Panc1 (cell line): ENCODE measurements at places on chromosomes 7 and 10.

- no peak for DNase-seq
Measured at GRCh38 chr7:81839708-81840369, 70.0 kb upstream of the HGF start.

DNA sequence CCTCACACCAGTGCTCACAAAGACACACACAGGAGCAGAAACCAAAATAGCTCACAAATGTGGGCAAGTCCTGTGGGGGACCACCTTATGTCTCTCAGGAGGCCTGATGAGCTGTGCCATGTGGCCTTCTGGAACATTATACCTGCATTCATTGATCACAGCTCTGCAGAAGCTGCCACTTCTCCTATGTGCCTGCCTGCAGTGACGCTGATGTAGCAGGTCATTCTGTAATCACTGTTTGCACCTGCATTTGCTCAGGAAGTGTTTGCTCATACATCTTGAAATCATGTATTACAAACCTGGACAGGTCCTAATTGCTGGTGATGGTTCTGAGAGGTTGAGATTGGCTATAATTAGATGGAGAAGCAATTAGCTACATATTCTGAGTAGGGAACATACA is 310.2 kb downstream of the AUTS2 start:
- DNase-seq, result no peak

GRCh38 chr7:100947792-100948191 is 1.5 kb upstream of the MUC3A start:
- DNase-seq, result no peak

DNA sequence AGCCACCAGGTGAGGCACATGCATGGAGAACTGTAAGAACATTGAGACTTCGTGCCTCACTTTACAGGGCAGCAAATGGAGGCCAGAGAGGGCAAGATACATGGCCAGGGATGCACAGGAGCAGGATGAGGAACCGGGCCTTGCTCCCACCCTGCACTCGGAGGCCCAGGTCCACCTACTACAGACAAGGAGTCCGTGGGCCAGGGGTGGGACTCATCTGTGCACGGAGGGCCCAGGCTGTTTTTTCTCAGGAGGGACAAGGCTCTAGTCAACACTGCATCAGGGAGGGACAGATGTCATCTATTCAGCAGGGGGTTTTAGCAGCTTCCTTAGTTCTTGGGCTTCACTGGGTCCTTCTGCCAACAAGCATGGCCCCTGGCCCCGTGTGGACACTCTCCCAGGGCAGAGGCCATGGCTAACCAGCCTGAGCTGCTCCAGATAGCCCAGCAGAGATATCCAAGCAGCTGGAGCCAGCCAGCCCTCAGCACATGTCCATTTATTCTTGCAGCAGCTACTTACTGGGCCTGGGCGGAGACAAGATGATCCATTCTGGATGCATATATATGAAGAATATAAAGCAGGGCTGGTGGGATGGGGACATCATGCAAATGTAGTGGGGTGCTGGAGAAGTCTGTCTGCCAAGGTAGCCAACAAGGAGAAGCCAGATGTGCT is 134.5 kb upstream of the RET start:
- no peak for DNase-seq

- DNase-seq, result no peak
Measured at GRCh38 chr7:47513741-47514241, 68.1 kb downstream of the TNS3 start.

DNA sequence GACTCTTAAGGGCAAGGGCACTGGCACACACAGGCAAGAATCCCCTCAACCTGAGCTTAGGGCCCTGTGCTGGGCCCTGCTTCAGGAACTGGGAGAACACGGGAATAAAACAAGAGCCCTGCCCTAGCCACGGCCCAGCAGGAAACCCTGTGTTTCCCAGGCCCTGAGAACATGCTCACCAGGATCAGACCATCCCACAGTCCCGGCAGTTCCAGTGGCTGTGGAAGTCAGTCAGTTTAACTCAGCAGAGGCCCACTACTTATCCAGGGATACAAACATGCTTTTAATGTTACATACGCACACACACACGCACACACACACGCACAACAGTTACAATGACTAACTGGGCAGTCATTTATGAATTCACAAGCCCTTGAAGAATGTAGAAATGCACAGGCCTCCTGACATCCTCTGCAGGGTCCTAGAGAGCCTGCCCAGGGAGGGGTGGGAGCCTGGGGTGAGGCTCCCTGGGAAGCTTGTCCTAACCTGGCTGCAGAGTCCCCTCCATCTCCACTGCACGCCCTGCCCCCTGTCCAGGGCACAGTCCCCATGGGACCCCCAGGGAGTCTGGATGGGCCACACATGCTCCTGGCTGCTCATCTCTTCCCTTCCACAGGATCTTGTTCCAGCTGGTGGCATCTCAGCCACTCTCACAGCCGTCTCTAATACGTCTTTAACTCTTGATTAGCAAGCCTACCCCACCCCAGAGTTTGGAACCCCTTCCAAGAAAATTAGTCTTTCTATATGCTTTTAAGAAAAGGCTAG is 97.6 kb downstream of the TCERG1L start:
- no peak for DNase-seq
